ENCODE measurements at places on chromosomes 5 and 9. TPM values are rescaled to one million over a fixed set of nuclear protein-coding genes. Genes with fewer than 3 reads are reported as not detected.

TRIP13 gene
- total RNA-seq = 0.88 TPM

FOXD1 gene
- 0.10 TPM for total RNA-seq

ARID3C gene
- total RNA-seq = not detected

TUT7 gene
- total RNA-seq = 14.3 TPM

CDC25C gene
- not detected for total RNA-seq

ADGRV1 gene
- 0.32 TPM for total RNA-seq

EPB41L4A gene
- total RNA-seq = 31.1 TPM
